Glutamatergic neuron (in vitro differentiated cells): ENCODE measurements at places on chromosomes 7 and 10.

DNA sequence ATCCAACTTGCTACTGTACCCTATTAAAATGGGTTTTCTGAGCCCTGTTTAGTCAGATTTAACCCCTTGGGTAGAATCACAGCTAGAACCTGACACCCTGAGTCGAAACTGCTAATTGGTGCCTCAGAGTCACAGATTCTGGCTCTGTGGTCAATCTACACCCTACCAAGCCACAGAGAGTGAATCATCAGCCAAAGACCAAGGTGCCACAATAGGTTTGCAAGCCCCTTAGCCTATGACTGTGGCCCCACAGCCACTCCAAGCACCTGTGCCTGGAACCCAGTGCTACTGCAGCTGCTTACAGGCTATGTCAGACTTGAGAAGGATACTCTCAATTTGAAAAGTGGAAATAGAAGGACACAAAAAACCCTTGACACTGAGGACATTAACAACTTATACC lies 202.8 kb upstream of the KCND2 start:
- DNase-seq: no peak

GRCh38 chr7:55224111-55224510 lies 141.0 kb upstream of the LANCL2 start:
- no peak for DNase-seq

DNA sequence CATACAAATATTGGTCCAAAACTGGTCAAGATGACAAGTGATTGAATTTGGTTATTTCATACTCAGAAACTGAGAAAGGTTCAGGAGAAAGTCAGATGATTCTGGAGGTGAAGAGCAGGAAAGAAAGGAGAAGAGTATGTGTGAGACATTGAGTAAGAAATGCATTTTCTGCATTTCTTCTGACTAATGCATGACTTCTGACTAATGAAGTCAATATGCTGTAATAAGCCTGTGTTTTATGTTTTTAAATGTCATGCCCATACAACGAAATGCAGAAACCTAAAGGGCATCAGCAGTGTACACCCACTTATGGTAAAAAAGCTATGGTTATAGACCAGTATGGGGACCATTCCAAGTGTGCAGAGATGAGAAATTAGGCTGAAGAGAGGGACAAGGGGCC lies 1227.8 kb upstream of the SORCS1 start:
- no peak for DNase-seq

DNA sequence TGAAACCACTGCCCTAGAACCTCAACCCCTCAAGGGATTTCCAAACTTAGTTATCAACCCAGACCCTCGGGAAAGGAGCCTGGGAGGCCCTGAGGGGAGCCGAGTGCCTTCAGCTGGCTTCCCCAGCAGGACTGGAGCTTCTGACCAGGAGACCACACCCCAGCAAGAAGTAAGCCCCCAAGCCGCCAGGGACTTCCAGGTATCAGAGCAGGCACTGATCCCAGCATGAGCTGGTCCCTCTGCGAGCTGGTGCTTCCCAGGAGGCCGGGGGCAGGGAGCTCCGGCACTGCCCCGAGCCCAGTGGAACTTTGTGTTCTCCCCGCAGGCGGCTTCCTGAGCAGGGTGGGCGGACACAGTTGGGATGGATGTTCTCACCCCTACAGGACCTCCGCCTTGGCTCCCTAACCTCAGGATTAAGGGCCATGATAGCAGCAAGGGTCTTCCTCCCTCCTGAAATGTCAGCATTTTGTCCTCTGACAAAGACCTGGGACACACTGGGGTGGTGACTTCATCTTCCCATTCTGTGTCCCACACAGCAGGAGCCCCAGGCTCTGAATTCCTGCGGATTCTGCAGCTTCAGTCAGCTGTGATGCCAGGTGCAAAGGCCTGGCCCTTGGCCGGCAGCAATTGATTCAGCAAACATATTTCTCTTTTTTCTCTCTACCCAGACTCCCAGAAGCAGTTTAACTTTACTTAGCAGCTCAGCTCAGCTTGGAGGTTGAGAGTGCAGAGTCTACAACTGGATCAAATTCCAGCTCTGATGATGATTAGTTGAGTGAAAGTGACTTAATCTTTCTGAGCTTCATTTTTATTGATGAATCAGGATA lies 11.6 kb downstream of the ATP6V0E2 start:
- no peak for DNase-seq

DNA sequence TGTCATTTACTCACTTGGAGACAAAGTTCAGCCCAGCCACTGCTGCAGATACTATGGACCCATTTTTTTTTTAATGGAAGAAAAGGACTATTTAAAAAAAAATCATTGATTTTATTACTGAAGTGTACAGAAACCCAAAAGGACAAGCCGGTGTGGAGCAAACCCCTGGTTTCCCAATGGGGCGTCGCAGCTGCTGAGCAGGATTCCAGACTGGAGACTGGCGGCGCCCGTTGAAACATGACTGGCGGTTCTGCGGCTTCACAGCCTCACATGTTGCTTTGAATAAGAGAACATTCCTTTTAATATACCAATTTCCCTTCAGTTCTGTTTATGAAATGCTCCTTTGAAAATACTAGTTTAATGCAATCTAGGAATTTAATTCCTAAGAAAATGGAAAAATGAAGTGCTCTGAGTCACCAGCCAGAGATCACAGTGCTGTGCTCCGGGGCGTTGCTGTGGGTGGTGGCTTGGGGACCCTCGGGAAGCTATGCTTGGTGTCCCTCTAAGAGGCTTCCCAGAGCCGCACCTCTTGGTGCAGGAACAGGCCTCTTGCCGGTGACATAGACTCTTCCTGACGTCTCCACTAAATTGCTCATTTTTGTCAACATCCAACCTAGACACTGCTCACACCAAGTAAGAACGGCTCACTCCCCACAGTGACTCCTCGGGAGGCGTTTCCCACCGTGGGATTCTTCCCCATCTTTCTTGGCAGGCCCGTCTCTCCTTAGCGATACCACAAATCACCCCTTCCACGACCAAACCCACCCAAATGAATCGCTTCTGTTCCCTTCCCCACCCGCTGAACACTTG lies 12.0 kb upstream of the VIPR2 start:
- DNase-seq: no peak

GRCh38 chr7:361680-362401 lies 71.9 kb downstream of the FOXL3 start:
- DNase-seq: no peak

GRCh38 chr10:77504196-77504872 lies 133.3 kb downstream of the KCNMA1 start:
- DNase-seq: no peak

DNA sequence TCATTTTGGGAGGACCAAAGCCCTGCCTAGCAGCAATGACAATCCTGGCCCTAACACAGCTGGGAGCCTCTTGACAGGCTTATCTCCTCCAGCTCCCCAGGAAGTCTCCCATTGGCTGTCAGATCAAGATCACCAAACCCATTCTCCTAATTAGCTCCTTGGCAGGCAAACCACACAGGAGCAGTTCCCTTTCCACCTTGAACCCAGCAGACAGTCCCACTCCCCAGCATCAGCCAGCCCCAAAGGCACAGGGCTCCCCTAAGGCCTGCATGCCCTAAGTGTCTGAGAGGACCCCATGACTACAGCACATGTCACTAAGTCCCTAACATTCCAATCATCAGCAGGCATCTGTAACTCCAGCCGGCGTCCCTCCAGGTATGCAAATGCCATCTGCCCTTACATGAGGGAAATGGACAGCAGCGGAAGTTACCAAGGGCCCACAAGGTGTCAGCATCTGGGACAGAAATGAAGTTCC lies 348.5 kb downstream of the KCNMA1 start:
- DNase-seq: no peak

GRCh38 chr7:2483494-2483893 lies 7.3 kb upstream of the GRIFIN start:
- DNase-seq: no peak

DNA sequence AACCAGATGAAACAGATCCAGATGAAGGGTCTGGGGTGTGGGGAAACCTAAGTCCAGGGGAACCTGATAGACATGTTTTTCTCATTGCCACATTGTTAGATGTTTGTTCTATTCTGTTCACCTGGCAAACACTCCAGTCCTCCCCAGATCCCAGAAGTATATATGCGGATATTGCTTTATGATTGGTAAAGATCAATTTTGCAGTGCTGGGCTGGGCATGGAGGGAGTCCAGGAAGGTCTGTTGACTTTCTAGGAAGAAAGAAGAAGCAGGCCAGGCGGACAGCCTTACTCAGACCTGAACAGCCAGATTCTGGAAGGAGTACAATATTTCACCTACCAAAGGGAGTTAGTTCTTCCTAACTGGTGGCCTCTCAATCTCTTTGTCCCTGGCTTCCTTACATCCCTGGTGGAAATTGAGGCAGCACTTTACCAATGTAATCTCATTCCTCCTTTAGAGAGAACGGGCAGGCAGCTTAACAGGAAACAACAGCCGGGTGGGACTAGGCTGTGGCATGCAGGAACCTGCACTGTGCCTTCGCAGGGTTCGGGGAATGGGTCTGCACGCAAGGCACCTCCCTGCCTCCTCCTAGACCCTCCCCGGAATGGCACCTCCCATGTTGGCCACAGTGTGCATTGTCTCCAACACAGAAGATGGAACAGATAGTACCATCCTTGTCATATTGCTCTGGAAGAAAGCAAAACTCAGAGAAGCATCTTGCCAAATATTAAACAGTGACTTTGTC lies 930 bp downstream of the GIMAP6 start:
- no peak for DNase-seq

- DNase-seq: no peak
Measured at GRCh38 chr7:130486954-130487436, 4.9 kb upstream of the MEST start.

- no peak for DNase-seq
Measured at GRCh38 chr10:7787150-7787856, 490 bp downstream of the KIN start.

DNA sequence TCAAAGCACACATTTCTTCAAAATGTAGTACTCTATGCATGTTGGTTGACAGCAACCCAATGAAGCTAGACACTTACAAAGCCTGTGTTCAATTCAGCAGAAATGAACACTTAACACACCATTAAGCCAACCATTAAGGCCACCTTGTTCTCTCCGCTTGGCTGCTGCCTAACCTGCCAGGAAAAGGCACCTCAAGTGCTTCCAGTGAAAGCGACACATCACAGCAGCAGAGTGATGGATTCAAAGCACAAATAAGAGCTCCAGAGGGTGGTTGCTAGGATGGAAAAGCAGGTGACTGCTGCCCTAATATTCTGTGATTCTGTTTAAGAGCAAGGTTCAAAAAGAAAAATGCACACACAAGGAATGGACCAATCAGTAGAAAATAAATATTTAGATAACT lies 81.5 kb upstream of the GNAI1 start:
- no peak for DNase-seq

DNA sequence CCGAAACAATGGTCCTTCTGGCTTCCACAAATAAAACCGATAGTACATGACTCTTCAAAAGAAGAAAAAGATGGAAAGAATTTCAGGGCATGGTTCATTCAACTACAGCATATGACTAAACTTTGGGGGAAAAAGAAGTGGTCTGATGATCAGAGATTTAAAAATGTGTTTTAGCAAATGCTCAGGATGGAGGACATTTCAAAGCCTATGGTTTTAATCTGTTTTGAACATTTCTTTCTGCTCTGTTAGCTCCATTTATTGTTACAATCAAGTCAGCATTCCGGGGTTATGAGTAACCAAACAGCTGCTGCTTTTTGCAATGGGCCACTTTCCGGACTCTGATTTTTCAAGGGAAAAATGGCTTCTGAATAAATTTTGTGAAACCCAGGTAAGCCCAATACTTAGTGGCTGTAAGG lies 142.4 kb downstream of the CUBN start:
- DNase-seq: no peak

DNA sequence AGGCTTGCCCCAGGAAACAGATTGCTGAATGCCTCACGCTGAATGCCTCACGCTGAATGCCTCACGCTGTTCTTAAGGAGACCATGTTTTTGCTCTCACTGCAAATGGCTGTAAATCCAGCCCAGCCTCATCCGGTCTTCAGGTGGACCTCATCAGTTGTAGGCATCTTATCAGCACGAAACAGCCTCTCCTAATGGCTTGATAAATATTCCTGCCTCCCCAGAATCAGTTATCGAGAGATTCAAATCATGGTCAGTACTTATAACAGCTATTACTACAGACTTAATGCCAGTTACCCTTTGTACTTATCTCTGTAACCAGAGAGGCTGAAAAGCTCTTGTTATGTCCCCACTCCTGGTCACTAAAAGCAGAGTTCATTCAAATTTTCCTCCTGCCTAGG lies 290.6 kb downstream of the FZD1 start:
- no peak for DNase-seq

DNA sequence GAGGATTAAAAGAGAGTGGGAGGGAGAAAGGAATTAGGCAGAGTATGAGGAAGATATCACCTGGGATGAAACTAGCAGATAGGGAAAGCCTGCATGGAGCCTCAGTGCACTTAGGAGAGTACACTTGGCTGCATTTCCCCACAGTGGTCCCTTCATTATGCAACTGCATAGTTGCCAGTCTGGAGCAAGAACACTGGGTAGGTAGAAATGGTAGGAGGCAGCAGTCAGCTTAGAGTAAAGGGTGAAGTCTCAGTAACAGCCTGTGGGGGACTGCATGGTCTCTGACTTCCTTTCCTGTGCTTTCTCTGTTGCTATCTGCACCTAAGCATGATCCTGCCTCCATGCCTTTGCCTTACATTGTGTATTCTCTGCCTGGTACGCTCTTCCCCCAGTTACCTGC lies 14.0 kb upstream of the PCGF5 start:
- no peak for DNase-seq

GRCh38 chr7:21364801-21365271 lies 63.0 kb upstream of the SP4 start:
- no peak for DNase-seq

DNA sequence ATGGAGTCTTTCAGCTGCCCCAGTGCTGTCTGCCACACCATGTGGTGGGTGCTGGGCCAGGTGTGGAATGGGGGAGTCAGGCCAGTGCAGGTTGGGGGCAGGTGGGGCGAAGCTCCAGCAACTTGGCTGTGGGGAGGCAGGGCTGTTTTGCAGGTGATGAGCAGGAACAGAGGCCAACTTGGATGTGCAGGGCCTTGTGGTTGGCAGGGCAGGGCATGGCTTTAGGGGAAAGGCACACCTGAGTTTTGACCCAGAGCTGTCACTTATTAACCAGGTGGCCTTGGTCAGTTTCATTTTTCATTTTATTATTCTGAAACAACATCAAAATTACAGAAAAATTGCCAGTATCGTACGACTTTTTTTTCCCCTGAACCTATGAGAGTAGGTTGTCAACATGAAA lies 1.1 kb upstream of the SFTPA2 start:
- no peak for DNase-seq

- DNase-seq: no peak
Measured at GRCh38 chr7:155846936-155847335, 34.7 kb upstream of the SHH start.

GRCh38 chr7:19491821-19492452 lies 216.9 kb downstream of the POLR1F start:
- DNase-seq: no peak

GRCh38 chr10:69740126-69740525 lies 61.6 kb upstream of the COL13A1 start:
- no peak for DNase-seq

DNA sequence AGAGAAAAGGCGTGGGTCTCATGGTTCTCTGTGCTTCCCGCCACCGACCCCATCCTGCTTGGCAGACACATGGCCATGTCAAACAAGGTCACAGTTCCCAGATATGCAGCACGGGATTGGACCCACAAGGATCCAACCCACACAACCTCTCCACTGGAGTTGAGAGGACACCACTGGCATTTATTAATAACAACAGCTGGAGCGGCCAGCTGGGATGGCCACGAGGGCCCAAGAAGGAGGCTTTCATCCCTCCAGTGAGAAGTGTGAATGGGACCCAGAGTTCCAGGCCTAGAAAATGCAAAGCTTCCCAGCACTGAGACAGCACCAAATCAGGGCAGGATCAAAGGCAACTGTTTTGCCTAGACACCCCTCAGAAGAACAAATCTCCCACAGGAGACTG lies 31.5 kb downstream of the FGFR2 start:
- DNase-seq: no peak
